Ascending aorta (tissue), 2 donors: ENCODE measurements at places on chromosomes 2 and 18.

- H3K4me1 ChIP-seq: no peaks in the 10 kb centered on the region
- no peaks in the 10 kb centered on the region for H3K27me3 ChIP-seq
Observed at GRCh38 chr18:35143622-35144596, 96.9 kb upstream of the ZNF397 start.

- H3K4me1 ChIP-seq: no peaks in the 10 kb centered on the region
- H3K27ac ChIP-seq: no peak overlapping the region
- no peaks in the 10 kb centered on the region for H3K27me3 ChIP-seq
- no peak for DNase-seq
- H3K36me3 ChIP-seq: no peaks in the 10 kb centered on the region
Observed at GRCh38 chr2:126303113-126303512, 352.8 kb upstream of the GYPC start.

DNA sequence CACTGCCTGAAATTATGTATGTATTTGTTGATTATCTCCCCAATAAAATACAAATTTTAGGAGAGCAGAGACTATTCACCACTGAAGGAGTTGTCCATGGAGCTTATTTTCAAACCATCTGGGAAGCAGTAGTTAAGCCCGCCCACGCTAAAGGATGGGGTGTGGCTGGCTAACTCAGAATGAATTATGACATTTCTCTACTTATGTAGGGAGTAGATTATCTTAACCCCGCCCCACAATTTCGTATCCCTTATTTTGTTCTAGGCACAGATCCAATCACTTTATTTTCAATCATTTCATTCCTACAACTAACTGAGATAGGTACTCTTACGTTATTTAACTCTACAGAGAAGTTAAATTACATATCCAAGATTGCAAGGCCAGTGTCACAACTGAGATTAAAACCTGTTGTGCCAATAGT is 1.4 kb upstream of the LAPTM4A start:
- H3K36me3 ChIP-seq: no peaks in the 10 kb centered on the region
- DNase-seq: peak; percentile 27
- H3K4me1 ChIP-seq: no peaks in the 10 kb centered on the region

DNA sequence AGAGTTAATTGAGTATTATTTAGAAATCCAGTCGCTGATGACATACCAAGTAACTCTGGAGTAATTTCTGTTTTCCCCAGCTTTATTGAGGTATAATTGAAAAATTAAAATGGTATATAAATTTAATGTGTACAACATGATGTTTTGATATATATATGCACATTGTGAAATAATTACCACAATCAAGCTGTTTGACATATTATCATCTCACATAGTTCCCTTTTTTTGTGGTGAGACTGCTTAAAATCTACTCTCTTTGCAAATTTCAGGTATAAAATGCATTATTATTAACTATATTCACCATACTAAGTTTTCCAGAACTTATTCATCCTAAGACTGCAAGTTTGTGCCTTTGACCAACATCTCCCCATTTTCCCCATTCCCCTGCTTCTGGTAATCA is 25.0 kb upstream of the SPAG16 start:
- no peaks in the 10 kb centered on the region for H3K27me3 ChIP-seq
- H3K4me1 ChIP-seq: no peaks in the 10 kb centered on the region
- H3K36me3 ChIP-seq: no peaks in the 10 kb centered on the region
- no peak overlapping the region for H3K27ac ChIP-seq
- no peak for DNase-seq
- no peak overlapping the region for H3K4me3 ChIP-seq

GRCh38 chr2:189628817-189629530 is 32.3 kb upstream of the ASNSD1 start:
- H3K4me3 ChIP-seq: no peak overlapping the region
- DNase-seq: no peak

- H3K4me3 ChIP-seq: no peak overlapping the region
- no peak for DNase-seq
- H3K36me3 ChIP-seq: no peaks in the 10 kb centered on the region
- no peaks in the 10 kb centered on the region for H3K27me3 ChIP-seq
- H3K27ac ChIP-seq: no peak overlapping the region
Observed at GRCh38 chr18:42564761-42565160, 550.7 kb downstream of the RIT2 start.

DNA sequence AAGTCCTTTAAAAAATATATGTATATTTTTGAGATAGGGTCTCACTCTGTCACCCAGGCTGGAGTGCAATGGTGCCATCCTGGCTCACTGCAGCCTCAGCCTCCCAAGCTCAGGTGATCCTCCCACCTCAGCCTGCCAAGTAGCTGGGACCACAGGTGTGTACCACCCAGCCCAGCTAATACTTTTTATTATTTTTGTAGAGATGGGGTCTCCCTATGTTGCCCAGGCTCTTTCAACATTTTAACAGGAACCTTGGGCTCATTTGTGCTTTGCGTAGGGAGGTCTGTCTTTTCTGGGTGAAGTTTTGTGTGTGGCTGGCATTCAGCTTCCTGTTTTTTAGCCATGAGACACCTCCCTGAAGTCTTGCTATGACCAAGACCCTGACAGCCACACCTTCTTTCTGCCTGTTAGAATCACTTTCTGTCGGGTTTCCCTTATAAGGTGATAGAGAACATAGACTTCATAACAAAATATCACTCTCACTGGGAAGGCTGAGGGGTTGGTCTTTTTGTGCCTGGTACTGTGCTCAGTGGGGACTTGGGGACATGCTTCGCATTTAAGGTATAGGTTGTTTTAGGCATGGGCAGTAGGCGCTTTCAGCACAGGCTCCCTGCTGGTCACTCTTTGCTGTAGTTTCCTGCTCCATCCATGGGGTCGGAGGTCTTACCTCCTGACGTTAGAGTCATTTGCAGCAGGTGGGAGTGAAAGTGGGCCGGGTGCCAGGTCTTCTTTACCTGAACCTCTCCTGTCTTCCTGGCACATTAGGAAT is 3.4 kb downstream of the RAB31 start:
- no peaks in the 10 kb centered on the region for H3K27me3 ChIP-seq
- no peaks in the 10 kb centered on the region for H3K36me3 ChIP-seq
- peak overlapping the region; percentile 20 for H3K4me3 ChIP-seq
- H3K4me1 ChIP-seq: no peaks in the 10 kb centered on the region

GRCh38 chr2:204027091-204027490 is 90.5 kb downstream of the ICOS start:
- DNase-seq: no peak
- H3K36me3 ChIP-seq: no peaks in the 10 kb centered on the region
- H3K4me3 ChIP-seq: no peak overlapping the region

DNA sequence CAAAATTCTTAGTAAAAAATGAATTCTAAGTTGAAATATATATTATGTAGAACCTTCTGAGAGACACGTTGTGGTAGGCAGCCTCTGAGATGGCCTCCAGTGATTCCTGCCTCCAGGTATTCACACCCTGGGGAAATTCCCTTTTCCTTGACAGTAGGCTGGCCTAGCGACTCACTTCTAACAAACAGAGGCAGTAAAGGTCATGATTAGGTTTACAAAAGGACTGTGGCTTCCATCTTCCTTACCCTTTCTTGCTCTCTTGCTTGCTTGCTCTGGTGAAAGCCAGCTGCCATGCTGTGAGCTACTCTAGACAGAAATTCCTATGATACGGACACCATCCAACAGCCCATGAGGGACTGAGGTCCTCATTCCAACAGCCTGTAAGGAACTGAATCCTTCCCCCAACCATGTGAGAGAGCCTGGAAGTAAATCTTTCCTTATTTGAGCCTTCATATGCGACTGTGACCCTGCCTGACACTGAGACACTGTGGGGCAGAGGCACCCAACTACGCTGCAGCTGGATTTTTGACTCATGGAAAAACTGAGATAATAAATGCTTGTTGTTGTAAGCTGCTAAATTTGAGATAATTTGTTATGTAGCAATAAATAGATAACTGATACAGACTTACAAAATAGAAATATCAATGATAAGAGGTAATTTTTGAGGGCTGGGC is 32.7 kb upstream of the SERTAD2 start:
- no peak overlapping the region for H3K27ac ChIP-seq
- no peak for DNase-seq
- no peaks in the 10 kb centered on the region for H3K36me3 ChIP-seq
- H3K27me3 ChIP-seq: no peaks in the 10 kb centered on the region
- no peaks in the 10 kb centered on the region for H3K4me1 ChIP-seq

- peaks cover 4% of the 10 kb centered on the region for H3K4me1 ChIP-seq
- H3K27me3 ChIP-seq: no peaks in the 10 kb centered on the region
- no peak overlapping the region for H3K27ac ChIP-seq
- no peak overlapping the region for H3K4me3 ChIP-seq
- no peak for DNase-seq
Observed at GRCh38 chr2:157877761-157878400, 1.8 kb upstream of the ACVR1 start.

GRCh38 chr2:234835738-234836137 is 116.1 kb upstream of the SH3BP4 start:
- H3K36me3 ChIP-seq: no peaks in the 10 kb centered on the region
- peaks cover 6% of the 10 kb centered on the region for H3K4me1 ChIP-seq
- DNase-seq: no peak
- no peaks in the 10 kb centered on the region for H3K27me3 ChIP-seq
- H3K27ac ChIP-seq: no peak overlapping the region

GRCh38 chr2:116915673-116916072 is 898.8 kb upstream of the DDX18 start:
- no peaks in the 10 kb centered on the region for H3K36me3 ChIP-seq
- no peak overlapping the region for H3K4me3 ChIP-seq
- no peak overlapping the region for H3K27ac ChIP-seq

DNA sequence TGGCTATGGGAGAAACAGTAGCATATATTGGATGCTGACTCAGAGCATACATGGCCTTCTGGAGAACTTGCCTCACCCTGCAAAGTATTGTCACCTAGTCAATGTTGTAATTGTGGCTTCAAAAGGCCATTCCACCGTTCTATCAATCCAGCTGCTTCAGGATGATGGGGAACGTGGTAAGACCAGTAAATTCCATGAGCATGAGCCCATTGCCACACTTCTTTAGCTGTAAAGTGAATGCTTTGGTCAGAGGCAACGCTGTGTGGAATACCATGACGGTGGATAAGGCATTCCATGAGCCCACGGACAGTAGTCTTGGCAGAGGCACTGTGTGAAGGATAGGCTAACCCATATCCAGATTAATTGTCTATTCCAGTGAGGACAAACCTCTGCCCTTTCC is 1300.1 kb upstream of the ACVR2A start:
- no peak for DNase-seq
- H3K27ac ChIP-seq: no peak overlapping the region
- no peaks in the 10 kb centered on the region for H3K36me3 ChIP-seq
- no peaks in the 10 kb centered on the region for H3K27me3 ChIP-seq
- H3K4me3 ChIP-seq: no peak overlapping the region

GRCh38 chr18:74476140-74476539 is 19.0 kb upstream of the DIPK1C start:
- no peak overlapping the region for H3K4me3 ChIP-seq
- no peaks in the 10 kb centered on the region for H3K4me1 ChIP-seq
- H3K27me3 ChIP-seq: no peaks in the 10 kb centered on the region
- no peak overlapping the region for H3K27ac ChIP-seq
- H3K36me3 ChIP-seq: no peaks in the 10 kb centered on the region

DNA sequence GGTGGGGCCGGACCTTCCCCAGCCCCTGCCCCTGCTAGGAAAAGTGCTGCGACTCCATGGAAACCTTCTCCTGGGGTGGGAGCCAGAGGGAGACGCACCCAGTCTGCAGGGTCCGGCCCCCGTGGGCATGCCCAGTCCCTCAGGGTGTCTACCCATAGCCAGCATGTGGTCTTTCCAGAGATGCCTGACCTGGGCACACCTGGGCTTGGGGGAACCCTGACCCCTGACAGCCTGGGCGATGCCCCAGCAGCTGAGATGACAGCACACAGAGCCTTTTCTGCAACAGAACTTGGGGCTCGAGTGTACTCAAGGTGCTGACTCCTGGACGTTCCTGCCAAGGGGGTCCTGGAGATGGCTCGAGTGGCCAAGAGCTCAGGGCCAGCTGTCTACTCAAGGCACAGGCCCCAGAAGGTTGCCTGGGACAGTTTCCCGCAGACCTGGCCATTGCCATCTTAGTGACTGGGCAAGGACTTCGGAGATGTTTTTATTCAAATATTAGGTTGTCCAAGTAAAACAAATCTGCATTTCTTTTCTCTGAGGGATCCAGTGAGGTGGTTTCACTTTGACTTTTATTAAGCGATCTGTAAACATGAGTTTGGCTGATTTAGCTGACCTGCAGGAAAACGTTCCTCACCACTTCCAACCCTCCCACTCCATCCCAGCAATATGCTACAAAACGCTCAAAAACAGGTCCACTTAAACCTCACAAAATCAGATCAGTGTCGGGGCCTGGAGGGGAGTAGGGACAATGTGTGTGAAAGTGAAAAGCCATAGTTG is 228.0 kb downstream of the EIPR1 start:
- H3K36me3 ChIP-seq: no peaks in the 10 kb centered on the region
- H3K4me1 ChIP-seq: no peaks in the 10 kb centered on the region
- H3K4me3 ChIP-seq: no peak overlapping the region
- no peak overlapping the region for H3K27ac ChIP-seq

GRCh38 chr2:133573491-133574162 is 5.4 kb upstream of the NCKAP5 start:
- H3K27ac ChIP-seq: no peak overlapping the region
- H3K27me3 ChIP-seq: no peaks in the 10 kb centered on the region
- DNase-seq: no peak
- no peaks in the 10 kb centered on the region for H3K4me1 ChIP-seq
- no peaks in the 10 kb centered on the region for H3K36me3 ChIP-seq

DNA sequence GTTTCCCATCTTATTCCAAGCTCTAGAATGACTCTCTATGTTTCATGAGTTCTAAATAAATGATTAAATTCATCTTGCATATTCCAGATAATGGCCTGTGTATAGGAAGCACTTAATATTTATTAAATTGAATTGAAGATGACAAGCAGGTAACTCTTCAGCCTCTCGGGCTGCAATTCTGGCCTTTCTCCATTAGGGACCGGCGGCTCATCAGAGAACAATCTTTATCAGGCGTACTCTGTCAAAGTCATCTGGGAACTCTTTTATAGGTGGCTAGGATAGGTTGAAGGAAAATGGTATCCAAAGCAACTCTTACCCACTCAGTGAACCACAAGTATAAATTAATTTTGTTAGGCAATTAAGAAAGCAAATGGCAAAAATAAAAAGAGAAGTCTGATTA is 308.5 kb downstream of the NOL4 start:
- H3K4me3 ChIP-seq: no peak overlapping the region
- no peaks in the 10 kb centered on the region for H3K27me3 ChIP-seq
- no peak overlapping the region for H3K27ac ChIP-seq
- no peak for DNase-seq
- no peaks in the 10 kb centered on the region for H3K36me3 ChIP-seq
- H3K4me1 ChIP-seq: no peaks in the 10 kb centered on the region
